Renal pelvis (tissue), 12 donors: ENCODE measurements at places on chromosomes 12 and 14. TPM values are rescaled to one million over a fixed set of nuclear protein-coding genes. Genes with fewer than 3 reads are reported as not detected.

The ASCL1 gene
- polyA plus RNA-seq = not detected

DNA sequence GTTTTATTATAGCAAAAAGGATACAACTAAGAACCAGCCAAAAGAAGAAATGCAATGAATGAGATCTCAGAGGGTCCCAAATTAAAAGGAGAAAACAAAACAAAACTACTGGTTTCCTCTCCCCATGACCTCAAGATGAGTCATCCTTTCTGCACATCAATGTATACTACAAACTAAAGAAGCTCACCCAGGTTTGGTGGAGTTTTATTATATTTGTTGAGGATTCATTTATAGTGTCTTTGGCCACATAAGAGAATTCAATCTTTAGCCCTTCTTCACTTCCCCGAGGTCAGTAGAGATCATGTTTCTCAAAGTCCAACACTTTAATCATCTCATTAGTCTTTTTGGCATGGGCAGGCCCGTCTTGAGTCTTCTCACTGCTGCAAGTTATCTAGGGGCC lies 210.6 kb downstream of the SLC6A15 start:
- no peak for DNase-seq

DNA sequence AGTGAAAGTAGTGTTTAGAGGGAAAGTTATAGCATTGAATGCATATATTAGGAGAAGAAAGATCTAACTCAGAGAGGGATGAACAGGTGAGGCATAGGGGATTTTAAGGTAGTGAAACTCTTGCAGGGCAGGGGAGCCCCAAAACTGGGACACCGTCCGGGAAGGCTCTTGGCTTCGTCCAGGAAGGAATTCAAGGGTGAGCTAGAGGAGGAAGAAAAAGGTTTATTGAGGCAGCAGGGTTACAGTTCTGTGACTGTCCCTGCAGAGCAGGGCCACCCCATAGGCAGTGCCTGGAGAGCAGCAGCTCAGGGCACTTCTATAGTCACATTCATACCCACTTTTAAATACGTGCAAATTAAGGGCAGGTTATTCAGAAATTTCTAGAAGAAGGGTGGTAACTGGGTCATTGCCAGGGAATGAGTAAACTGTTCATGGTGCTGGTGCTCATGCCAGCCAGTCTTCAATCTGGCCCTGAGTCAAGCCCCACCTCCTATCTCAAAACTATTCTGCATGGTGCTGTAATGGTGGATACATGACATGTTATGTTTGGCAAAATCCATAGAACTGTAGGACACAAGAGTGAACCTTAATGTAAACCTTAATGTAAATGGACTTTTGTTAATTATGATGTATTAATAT lies 1.2 kb upstream of the OAS1 start:
- no peak for DNase-seq

DNA sequence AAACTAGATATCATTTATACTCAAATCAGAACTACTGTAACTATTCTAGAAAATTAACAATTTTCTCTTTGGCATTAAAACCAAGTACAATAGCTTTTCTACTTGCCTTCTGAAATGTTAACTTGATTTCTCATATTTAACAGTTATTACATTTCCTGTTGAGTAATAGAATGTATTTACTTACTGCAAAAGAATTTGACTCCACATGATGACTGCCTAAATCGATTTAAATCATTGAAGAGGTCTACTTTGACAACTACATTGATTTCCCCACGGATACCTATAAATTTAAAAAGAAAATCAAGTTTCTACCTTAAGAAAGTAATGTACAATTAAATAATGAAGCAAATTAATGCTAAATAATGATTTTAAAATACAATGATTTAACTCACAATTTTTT lies 18.9 kb downstream of the C2CD5 start:
- DNase-seq = no peak

- no peak for DNase-seq
Observed at GRCh38 chr12:1628666-1629337, at the start of gene WNT5B. TSS of gene WNT5B (plus strand) at chr12:1629231. CDS start at chr12:1631355, 2,124 bp downstream.

GRCh38 chr12:101216810-101217209 lies 6.8 kb upstream of the SLC5A8 start:
- no peak for DNase-seq

DNA sequence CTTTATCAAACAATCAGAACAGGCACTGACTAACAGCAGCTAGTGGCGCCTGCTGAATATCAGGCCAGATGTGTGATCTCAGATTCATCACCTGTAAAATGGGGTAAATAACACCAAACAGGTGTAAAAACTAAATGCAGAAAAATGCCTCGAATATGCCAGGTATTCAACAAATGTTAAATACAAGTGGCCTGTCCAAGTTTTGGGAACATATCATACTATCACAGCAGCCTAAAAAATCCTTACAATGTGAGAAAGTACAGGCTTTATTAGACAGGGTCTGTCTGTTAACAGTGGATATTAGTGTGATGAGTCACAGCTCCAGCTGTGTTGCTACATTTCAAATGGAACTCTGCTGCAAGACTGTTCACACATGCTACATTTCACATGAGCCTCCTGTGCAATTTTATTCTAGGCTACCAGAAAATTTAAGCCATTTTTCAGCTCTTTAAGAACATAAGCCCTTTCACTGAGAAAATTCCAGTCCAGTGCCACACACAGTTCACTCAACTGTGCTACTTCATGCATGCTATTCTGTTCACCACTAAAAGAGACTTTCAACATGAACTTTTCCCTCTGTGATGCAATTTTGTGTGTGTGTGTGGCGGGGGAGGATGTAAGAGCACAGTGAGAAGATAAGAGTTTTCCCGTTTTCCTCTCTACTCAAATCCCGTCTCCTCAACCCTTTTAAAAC lies 56.7 kb downstream of the MSRB3 start:
- DNase-seq = peak; percentile 70

GRCh38 chr12:94726236-94726835 lies 76.0 kb upstream of the TMCC3 start:
- DNase-seq = no peak

The SLC4A8 gene
- 4.3 TPM for polyA plus RNA-seq

DNA sequence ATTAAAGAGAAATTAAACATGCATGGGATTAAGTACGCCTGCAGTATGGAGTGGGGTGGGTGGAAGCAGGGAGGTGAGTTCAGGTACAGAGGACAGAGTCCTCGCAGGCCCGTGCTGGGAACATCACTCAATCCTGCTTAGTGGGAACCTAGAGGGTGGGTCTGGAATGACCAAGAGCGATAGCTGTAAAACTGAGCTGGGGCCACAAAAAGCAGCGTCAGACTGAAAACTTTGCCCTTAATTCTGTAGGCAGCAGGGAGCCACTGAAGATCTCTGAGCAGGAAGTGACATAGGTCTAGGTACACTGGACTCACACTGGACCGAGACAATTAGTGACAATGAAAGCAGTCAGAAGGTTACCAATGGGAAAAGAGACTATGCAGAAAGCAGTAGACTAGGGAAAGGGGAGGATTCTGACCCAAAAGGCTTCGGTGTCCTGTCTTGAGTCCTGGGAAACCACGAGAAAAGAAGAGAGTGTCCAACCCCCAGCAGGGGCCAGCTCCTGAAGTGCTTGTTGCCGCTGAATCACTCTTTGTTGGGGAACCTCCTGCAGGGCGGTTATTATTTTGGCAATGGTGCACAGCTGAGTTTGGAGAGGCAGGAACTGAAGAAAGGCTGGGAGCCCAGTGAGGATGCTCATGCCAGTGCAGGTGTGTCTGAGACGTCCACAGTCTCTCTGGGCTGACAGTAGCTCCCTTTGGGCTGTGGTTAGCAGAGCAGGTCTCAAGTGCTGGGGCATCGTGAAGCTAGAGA lies 97.4 kb downstream of the PLXNC1 start:
- no peak for DNase-seq
